Esophagus squamous epithelium (tissue), 5 donors: ENCODE measurements at places on chromosomes 6 and 20.

DNA sequence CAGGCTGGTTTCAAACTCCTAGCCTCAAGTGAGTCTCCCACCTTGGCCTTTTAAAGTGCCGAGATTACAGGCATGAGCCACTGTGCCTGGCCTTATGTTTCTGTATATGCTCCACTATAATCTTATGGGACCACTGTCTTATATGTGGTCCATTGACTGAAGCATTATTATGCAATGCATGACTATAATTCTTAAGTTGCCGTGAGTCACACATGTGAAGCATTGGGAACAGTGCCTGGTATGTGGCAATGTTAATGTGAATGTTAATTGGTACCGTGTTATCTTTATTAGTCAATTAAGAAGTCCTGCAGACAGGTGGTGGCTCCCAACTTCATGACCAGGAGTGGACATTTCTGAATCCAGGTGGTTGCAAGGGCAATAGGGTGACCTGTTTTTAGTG lies 14.7 kb upstream of the ASXL1 start:
- no peak for DNase-seq

DNA sequence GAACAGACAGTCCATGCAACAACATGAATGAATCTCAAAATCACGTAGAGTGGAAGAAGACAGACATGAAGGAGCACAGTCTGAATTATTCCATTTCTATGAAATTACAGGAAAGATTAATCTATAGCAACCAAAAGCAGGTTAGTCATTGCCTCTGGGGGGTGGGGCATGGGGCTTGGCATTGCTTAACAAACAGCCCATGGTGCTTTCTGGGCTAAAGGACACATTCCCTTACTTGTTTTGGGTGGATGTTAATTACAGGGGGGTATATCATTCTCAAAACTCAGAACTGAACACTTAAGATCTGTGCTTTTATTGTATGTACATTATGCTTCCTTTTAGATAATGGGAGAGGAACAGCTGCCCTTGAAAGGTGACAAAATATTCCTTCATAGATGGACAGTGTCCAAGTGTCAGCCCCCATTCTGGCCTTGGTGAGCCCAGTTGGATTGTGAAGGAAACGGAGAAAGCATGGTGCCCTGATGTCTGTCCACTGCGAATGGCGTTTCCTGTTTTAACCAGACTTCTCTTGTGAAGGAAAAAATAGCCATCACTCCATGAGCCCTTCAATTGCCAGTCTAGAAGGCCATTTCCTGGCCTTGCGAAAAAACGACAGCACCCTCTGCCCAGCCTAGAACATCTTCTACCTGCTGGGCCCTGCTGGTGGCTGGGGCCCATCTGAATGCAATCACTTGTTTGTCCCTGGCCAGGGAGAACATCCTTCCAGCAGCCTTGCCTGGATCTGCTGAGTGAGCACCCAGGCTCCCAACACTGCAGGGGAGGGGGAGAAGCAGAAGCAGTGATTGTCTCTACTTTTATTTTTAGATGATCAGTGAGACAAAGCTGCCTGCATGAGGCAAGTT lies 179.7 kb downstream of the BCAS1 start:
- DNase-seq, result no peak

DNA sequence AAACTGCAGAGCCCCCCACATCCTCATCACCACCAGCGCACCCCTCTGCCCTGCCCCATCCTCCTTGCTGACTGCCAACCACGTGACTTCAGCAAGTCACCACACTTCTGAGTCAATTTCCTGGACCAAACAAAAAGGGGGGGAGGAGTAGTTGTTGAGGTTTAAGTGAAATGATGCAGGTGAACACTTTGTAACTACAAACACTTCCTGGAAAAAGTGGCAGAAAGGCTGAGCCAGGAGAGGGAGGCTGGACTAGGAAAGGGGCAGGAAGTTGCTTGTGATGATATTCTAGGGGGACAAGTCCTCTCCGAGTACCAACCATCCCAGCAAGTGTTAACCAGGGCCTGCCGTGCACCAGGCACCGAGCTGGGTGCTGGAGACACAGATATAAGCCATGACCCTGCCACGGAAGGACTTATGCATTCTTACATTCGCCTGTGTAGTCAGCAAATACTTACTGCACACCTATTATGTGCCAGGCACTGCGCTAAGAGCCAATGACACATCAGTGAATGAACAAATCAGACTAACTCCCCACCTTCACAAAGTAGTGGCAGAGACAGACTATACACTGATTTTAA lies 67.3 kb downstream of the PREX1 start:
- no peak for DNase-seq

- DNase-seq, result no peak
Observed at GRCh38 chr20:23646106-23646873, 8.5 kb upstream of the CST3 start.

DNA sequence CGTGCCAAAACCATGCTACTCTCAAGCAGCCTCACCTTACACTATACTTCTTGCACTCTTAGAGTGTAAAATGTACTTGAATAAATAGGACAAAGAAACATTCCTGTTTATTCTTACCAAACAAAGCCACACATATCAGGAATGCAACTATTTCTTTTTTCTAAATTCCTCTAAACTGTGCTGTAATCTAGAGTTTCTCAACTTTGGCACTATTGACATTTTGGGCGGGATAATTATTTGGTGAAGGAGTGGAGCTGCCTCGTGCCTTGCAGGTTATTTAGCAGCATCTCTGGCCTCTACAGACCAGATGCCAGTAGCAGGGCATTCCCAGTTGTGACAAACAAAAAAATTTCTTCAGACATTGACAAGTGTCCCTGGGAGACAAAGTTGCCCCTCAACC lies 86.9 kb downstream of the PHACTR1 start:
- no peak for DNase-seq

- DNase-seq, result no peak
Observed at GRCh38 chr6:94349227-94349626, 929.9 kb upstream of the EPHA7 start.

DNA sequence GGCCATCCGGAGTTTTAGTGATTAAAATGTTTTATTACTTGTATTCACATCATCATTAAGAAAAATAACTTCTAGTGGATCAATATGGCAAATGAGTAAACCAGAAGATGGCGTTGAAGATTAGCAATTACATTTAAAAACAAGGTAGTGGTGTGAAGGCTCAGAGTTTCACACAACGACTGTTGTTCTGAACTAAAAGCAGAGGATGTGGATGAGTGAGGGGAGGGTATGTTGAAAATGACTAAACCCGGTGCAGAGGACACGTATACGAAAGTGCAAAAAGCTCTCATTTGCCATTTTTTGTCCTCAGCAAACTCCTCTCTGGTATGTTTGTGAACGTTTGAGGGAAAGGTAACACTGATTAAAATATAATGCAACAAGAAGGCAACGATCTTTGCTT lies 1.9 kb upstream of the IRF4 start:
- DNase-seq, result no peak

- DNase-seq, result no peak
Observed at GRCh38 chr6:7139835-7140470, 32.2 kb downstream of the RREB1 start.

DNA sequence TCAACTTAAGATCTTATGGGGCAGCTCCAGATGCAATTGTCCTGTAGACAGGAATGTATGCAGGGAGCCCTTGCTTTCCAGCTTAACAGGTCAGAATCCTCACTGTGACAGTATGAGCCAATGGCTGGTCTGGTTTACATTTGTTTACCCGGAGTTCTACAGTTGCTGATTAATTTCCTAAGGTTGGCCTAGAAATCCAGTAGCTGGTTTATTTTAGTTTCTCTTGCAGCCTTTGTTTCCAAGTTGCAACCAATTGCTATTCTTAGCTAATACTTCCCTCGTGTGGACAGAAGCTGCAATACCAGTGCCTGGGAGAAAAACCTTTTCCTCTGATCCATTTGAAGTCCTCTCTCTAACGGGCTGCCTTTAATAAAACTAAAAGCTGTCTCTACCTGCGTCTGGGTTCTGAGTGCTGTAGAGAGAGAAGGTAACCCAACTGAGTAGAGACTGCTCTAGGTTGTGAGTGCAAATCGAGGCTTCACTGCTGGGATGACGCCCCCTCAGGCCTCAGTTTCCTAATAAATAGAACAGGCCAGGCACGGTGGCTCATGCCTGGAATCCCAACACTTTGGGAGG lies 45.9 kb downstream of the ZNF217 start:
- DNase-seq, result no peak
